Ammon's horn (tissue), 1 donor: ENCODE measurements at places on chromosomes 2 and 18.

DNA sequence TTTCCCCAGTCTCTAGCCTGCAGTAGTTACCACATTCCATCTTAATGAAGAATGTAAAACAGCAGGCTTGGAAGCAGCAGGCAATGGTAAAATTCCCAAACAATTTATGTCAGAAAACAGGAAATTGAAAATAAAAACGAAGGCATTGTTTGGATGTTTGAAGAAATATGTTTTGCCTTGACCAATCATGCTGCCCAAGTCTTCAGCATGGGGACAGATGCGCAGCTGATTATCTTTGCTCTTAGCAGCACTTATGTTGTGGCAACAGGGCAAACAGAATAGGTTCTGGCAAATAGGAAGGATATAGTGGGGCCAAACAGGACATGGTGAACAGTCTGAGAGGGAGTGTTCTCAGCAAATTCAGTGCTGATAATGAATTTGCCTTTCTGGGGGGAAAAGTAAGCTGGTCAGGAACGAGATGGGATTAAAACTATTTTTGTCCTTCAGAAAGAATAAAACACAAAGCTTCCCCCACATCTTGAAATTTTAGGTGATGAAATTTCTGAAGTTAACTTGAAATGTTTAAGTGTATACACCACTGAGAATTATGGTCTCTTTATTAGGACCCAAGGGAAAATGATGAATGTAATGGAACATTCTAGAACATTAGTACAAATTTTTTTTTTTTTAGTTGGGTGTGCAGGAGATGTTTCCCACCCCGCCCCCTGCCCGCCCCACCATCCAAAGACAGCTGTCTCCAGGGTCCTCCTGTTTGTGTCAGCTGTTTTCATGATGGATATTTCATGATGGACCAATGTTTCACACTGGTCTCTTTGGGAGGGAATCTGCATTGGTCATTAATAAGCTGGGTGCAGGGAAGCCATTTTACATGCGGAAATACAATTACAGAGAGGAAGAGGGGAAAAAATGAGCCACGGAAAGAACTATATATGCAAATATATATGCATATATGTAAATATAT lies 239.5 kb upstream of the REV1 start:
- DNase-seq, result no peak

- DNase-seq, result no peak
Measured at GRCh38 chr2:20919297-20919800, 96.4 kb upstream of the LDAH start.

DNA sequence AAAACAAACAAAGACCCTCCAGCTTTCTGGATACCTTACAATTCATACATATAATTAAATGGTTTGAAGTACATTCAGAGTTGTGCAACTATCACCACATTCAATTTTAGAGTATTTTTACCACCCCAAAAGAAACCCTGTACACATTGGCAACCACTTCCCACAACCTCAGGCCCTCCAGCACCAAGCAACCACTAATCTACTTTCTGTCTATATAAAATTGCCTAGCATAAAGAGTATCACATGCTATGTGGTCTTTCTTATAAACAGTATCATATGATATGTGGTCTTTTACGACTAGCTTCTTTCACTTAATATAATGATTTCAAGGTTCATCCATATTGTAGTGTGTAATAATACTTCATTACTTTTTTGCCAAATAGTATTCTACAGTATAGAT lies 7.3 kb downstream of the IER3IP1 start:
- DNase-seq, result no peak

- peak; percentile 78 for DNase-seq
Measured at GRCh38 chr2:1972422-1972821, 228.1 kb upstream of the PXDN start.

DNA sequence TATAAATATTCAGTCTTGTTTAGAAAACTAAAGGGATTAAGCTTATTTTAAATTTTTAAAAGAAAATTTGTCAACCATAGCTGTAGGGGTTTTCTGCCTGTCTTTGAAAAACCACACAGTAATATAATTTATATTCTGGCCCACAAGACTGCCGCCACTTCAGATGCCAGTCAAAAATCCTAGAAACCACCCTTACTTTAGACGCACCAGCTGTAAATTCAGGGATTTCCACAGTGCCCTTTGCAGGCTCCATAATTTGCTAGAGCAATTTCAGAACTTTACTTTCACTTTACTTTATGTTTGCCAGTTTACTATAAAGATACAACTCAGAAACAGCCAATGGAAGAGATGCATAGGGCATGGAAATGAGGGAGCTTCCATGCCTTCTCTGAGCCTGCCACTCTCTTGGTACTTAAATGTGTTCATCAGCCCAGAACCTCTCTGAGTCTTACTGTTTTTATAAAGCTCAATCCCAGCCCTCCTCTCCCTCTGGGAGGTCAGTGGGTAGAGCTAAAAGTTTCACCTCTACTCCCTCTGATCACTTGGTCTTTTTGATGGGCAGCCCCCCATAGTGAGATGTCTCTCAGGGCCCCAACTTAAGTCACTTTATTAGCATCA lies 63.3 kb downstream of the KYNU start:
- DNase-seq, result no peak
